Testis (tissue), 5 donors: ENCODE measurements at places on chromosomes 5 and 9. TPM values are rescaled to one million over a fixed set of nuclear protein-coding genes. Genes with fewer than 3 reads are reported as not detected.

DNA sequence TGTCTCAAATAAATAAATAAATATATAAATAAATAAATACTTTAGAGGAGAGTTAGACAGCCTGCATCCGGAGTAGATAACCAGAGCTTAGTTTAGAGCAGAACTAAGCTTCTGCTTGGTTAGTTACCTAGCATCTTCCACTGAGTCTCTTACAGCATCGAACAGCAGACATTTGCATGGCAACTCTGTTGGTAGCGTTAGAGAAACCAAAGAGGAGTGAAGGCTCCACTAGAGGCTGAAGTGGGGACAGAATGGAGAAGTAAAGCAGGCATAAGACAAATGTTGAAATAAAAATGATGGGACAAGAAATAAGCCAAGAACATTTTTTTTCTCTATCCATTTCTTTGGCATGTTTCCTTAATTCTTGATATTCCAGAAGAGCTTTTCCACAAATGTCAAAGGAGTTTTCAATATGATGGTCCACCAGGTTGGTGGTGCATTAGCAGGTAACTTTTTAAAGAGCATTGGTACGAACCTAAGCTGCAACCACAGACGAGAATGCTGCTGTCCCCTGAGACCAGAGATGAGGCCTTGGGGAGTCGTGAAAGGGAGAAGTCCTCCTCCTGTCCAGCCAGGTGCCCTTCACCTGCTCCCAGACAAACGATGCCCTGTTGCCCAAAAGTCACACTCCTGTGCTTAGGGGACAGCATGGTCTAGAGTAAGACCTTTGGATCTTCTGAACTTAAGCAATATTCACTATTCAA lies 438.3 kb downstream of the DIRAS2 start:
- DNase-seq, result no peak
- no peaks in the 10 kb centered on the region for H3K27me3 ChIP-seq
- H3K27ac ChIP-seq, result no peak overlapping the region
- H3K36me3 ChIP-seq, result no peaks in the 10 kb centered on the region
- H3K4me1 ChIP-seq, result no peaks in the 10 kb centered on the region

DNA sequence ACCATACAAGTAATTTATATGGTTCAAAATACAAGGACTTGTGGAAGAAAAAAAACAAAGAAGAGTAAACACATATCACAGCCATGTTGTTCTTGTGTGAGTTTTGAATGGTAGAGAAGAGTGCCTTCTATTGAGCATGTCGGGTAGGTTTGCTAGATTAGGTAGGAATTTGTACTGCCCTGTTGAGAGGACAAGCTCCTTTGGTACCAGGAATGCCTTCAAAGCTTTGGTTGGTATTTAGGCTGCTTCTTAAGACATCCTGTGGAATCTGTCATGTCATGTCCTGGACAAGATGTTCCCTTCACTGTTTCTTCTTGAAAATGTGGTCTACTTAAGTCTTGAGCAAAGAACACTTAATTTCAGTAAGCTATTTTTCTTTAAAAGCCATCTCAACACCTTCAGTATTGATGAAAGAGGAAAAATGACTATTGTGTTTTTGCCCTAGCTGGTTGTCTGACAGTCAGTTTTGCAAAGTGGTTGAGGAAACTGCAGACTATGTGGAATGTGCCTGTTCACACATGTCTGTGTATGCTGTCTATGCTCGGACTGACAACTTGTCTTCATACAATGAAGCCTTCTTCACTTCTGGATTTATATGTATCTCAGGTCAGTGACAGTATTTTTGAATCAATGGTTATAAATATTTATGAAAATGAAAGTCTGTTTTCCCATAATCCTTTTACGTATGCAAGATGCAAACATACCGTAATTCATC lies 296.9 kb downstream of the ADGRV1 start:
- no peak overlapping the region for H3K4me3 ChIP-seq
- no peak for DNase-seq
- H3K27ac ChIP-seq, result no peak overlapping the region
- H3K36me3 ChIP-seq, result no peaks in the 10 kb centered on the region

DNA sequence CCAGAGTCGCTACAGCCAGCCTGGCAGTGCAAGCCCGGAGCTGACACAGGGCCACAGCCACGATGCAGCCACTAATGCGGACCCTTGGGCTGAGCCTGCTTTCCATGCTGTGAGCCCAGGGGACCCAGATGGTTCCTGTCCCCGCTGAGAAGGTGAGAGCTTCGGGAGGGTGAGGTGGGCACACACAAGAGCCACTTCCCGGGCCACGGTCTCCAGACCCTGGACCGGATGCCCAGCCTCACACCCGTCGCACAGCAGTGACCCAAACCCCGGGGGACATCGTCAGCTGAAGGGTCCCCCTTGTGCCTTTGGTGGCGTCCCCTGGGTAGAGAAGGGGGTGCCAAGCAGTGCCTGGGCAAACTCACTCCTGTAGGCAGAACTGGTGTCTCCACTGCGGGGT lies 13.4 kb downstream of the PAEP start:
- no peak for DNase-seq
- H3K4me3 ChIP-seq, result no peak overlapping the region
- no peak overlapping the region for H3K27ac ChIP-seq
- H3K27me3 ChIP-seq, result no peaks in the 10 kb centered on the region
- no peaks in the 10 kb centered on the region for H3K36me3 ChIP-seq
- no peaks in the 10 kb centered on the region for H3K4me1 ChIP-seq

ZNF454 gene
- 8.9 TPM for total RNA-seq

MELK gene
- total RNA-seq, result 19.2 TPM

IL17B gene
- total RNA-seq, result 4.7 TPM

- no peaks in the 10 kb centered on the region for H3K36me3 ChIP-seq
- no peaks in the 10 kb centered on the region for H3K27me3 ChIP-seq
- H3K4me3 ChIP-seq, result peak overlapping the region; percentile 56
Measured at GRCh38 chr5:31638345-31638744, 586 bp upstream of the PDZD2 start.

DNA sequence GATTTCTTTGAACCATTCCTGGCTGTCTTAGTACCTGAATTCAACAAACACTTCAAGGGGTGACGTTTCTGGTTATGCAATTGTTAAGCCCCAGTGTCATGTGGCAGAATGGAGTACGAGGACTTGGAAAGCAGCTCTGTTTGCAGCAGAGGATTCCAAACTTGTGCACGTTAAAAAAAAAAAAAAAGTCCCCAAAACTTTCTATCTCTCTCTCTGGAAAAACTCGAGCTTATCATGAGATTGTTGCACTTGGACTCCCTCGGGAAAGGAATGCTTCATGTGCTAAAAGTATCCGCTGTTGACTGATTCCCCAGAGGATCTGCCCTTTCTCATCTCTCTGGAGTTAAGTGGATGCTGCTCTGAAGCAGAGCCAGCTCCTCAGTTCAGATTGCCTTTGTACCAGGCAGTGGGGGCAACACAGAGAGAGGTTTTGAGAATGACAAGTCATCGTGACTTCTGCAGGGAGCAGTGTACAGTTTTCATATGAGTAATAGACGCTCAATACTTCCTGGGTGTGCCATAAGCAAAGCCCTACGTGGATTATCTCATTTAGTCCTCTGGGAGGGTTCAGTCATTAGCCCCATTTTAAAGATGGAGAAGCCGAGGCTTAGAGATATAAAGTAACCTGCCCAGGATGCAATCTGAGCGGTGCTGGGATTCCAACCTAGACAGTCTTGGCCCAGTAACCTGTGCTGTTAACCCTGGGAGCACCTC lies 28.1 kb downstream of the TMOD1 start:
- peak; percentile 54 for DNase-seq
- no peaks in the 10 kb centered on the region for H3K36me3 ChIP-seq
- no peaks in the 10 kb centered on the region for H3K27me3 ChIP-seq
- H3K4me1 ChIP-seq, result peaks cover 22% of the 10 kb centered on the region
- no peak overlapping the region for H3K4me3 ChIP-seq

IFNW1 gene
- not detected for total RNA-seq

DNA sequence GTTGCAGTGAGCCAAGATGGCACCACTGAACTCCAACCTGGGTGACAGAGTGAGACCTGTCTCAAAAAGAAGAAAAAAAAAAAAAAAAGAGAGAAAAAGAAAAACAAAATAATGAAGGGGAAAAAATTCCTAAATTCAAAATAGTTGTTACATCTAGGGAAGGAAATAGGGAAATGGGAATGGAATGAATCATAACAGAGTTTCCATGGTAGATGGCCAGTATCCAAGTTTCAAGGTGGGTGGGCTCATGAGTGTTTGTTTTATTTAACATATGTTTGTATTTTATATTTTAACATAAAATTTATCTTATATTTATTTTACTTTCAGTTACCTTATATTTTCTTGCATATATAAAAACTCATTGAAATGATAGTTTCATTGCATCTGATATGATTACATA lies 215.6 kb downstream of the ARHGEF28 start:
- H3K4me1 ChIP-seq, result no peaks in the 10 kb centered on the region
- no peaks in the 10 kb centered on the region for H3K27me3 ChIP-seq
- H3K27ac ChIP-seq, result no peak overlapping the region
- no peak overlapping the region for H3K4me3 ChIP-seq

DNA sequence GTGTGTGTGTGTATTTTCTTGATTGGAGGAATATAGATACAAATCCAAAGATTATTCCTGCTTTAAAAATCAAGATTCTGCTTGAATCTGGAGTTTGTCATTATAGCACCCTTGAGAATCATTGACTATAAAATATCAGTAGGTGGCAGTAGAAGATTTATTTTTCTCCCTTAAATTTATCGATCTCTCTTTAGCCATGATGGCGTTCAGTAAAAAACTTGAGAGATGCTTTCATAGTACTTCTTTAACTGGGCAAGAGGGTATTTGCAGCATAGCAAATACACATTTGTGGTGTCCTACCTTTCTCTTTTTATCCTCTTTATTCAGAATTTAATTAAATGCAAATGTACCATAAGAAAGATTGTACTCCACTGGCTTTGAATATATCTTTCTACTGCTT lies 307.7 kb downstream of the ADGRV1 start:
- H3K4me1 ChIP-seq, result no peaks in the 10 kb centered on the region
- no peaks in the 10 kb centered on the region for H3K27me3 ChIP-seq
- H3K27ac ChIP-seq, result no peak overlapping the region
- H3K36me3 ChIP-seq, result no peaks in the 10 kb centered on the region

- H3K4me3 ChIP-seq, result no peak overlapping the region
- H3K27me3 ChIP-seq, result no peaks in the 10 kb centered on the region
- H3K4me1 ChIP-seq, result no peaks in the 10 kb centered on the region
- DNase-seq, result no peak
- H3K36me3 ChIP-seq, result no peaks in the 10 kb centered on the region
Measured at GRCh38 chr5:60077292-60077691, 183.8 kb upstream of the PDE4D start.

- peak; percentile 32 for DNase-seq
- H3K27me3 ChIP-seq, result no peaks in the 10 kb centered on the region
Measured at GRCh38 chr5:56264417-56265025, 31.4 kb upstream of the ANKRD55 start.

DNA sequence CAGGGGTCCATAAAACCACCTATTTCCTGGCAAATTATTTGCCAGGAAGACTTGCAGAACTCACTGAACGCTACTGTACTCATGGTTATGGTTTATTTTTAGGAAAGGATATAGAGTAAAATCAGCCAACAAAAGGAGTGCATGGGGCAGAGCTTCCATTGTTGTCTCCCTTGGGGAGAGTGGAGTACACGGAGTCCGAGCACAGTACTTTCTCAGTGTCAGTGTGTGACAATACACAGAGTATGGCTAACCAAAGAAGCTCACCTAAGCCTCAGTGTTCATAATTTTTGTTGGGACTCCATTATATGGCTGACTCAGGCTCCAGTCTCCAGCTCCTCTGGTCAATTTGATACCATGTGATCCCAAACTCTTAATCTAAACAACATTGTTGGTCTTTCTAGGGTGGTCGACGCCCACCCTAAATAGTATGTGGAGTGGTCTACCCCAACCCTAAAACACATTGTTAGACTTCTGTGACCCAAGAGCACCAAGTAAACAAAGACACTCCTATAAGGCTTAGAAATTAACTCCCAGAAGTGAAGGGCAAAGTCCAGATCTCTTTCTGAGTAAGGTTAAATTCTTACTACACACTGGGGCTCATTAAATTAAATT lies 74.9 kb downstream of the SLC44A1 start:
- no peaks in the 10 kb centered on the region for H3K27me3 ChIP-seq
- no peak overlapping the region for H3K4me3 ChIP-seq
- no peaks in the 10 kb centered on the region for H3K36me3 ChIP-seq
- no peak overlapping the region for H3K27ac ChIP-seq
- DNase-seq, result no peak
- H3K4me1 ChIP-seq, result no peaks in the 10 kb centered on the region

TAF7 gene
- total RNA-seq, result 112 TPM

- no peak for DNase-seq
- no peaks in the 10 kb centered on the region for H3K36me3 ChIP-seq
- H3K27me3 ChIP-seq, result no peaks in the 10 kb centered on the region
- H3K27ac ChIP-seq, result no peak overlapping the region
Measured at GRCh38 chr5:173733021-173733420, 116.6 kb upstream of the BOD1 start.

DNA sequence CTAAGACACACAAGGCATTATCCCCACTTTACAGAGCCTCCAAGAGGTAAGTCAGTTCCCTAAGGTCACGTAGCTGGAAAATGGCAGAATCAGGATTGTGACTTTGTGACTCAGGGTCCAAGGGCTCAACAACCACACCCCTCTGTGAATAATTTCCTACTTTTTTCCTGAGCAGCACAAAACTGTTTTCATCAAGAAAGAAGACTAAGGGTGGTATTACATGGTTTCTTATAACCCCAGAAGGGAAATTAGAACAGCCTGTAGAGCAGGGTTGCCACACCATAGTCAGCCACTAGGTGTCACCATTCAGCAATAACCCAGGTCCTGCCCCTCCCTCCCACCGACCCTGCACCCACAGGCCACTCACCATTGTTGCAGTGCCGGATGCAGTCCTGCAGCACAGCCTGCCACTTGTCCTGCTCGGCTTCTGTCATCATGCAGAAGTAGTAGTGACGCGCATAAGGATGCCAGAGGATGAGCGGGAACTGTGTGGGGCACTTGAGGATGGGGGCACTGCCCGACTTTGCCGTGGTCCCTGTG lies 72.1 kb downstream of the LRSAM1 start:
- peaks cover 51% of the 10 kb centered on the region for H3K4me1 ChIP-seq
- no peak overlapping the region for H3K4me3 ChIP-seq
- DNase-seq, result no peak
- no peaks in the 10 kb centered on the region for H3K36me3 ChIP-seq

ALDH1A1 gene
- total RNA-seq, result 337 TPM

- no peak overlapping the region for H3K27ac ChIP-seq
- no peak for DNase-seq
- no peaks in the 10 kb centered on the region for H3K36me3 ChIP-seq
- H3K4me3 ChIP-seq, result no peak overlapping the region
- no peaks in the 10 kb centered on the region for H3K4me1 ChIP-seq
Measured at GRCh38 chr9:106023455-106023854, 329.1 kb downstream of the TMEM38B start.

DNA sequence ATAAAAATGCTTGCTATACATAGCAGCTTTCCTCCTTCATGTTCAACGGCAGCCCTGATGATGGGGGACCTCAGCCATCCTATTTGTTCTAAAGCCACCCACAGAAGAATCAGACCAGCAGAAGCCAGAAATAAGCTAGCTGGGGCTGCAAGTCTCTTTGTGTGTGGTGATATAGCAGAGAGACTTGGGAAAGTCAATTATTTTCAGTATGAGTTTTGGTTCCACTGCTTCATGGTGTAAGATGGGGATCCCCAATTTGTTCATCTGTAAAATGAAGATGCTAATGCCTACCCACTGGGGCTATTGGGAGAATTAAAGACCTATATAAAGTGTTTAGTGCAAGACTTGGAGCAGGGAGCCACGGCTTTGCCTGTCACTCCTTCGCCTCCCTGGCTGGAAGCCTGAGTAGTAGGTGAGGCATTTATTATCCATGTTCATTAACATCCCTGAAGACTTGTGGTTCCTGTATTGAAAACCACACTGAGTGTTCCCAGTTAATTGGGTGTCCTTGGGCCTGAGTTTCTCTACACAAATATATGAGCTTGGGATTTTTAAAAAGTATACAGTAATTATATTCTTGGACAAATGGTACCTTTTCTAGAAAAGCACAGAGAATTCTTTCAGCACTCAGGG lies 210.1 kb upstream of the SLC24A2 start:
- no peaks in the 10 kb centered on the region for H3K4me1 ChIP-seq
- H3K4me3 ChIP-seq, result no peak overlapping the region
- H3K36me3 ChIP-seq, result no peaks in the 10 kb centered on the region
- DNase-seq, result no peak
- no peaks in the 10 kb centered on the region for H3K27me3 ChIP-seq

PPIP5K2 gene
- total RNA-seq, result 30.4 TPM
